ENCODE measurements at places on chromosomes 5 and 9.

DNA sequence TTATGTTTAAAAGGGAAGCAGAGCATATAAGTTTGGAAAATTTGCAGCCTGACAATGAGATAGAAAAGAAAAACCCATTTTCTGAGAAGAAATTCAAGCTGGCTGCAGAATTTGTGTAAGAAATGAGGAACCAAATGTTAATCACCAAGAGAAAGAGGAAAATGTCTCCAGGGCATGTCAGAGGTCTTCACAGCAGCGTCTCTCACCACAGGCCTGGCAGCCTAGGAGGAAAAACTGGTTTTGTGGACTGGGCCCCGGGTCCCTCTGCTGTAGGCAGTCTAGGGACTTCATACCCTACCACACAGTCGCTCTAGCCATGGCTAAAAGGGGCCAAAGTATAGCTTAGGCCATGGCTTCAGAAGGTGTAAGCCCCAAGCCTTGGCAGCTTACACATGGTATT is 32.1 kb upstream of the HSD17B4 start:
- no peak for DNase-seq

- DNase-seq = no peak
These were observed 105.6 kb downstream of the PPP2R2B start for GRCh38 chr5:146772881-146773466.

GRCh38 chr5:128426090-128426534 is 111.9 kb downstream of the FBN2 start:
- no peak for DNase-seq

DNA sequence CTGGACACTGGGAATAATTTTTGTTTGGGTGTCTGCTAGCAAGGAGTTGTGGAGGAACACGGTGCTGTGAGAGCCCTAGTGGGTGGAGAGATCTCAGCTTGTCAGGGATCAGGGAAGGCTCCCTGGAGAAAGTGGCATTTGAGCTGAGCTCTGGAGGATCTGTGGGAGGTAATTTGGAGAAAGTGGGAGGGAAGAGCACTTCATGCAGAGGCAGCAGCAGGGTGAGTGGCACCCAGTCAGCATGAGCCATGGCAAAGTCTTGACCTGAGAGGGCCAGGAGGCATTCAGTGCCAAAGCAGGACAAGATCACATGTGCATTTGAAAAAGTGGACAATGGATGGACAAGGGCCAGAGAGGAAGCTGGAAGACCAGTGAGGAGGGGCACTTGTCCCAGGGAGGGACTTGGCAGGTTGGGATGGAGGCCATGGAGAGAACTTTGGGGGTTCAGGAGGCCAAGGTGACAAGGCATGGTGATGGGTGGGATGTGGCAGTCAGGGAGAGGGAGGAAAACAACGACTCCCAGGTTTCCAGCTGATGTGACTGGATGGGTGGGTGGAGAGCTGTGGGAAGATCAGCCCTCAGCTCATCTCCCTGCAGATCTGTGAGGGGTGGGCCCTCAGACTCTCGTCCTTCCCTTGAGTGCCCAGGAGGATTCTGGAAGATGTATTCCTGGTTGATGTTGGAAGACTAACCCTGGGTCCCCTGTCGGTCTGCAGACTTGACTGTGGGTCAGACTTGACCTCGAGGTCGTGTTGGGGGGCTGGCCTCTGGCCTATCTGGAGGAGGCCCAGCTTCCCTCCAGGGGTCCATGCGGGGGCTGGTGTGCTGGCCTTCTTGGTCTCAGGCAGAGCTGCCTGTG is 68.9 kb upstream of the PITX1 start:
- DNase-seq = no peak

DNA sequence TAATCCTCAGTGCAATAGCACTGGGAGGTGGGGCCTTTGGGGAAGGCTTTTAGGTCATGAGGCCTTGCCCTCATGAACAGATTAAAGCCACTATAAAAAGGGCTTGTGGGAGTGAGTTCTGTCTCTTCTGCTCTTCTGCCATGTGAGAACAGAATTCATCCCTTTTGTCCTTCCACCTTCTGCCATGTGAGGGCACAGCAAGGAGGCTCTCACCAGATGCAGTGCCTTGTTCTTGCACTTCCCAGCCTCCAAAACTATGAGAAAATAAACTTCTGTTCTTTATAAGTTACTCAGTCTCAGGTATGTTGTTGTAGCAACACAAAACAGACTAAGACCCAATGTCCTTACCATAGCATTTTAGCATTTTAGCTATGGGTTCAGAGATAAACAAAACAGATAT is 81.7 kb upstream of the CPLX2 start:
- no peak for DNase-seq

- DNase-seq = no peak
These were observed 3.5 kb downstream of the PAX5 start for GRCh38 chr9:37030611-37030939.
